ENCODE measurements at places on chromosomes 4 and X. TPM values are rescaled to one million over a fixed set of nuclear protein-coding genes. Genes with fewer than 3 reads are reported as not detected.

- DNase-seq = no peak
These were observed 543.9 kb downstream of the GALNTL6 start for GRCh38 chr4:172357006-172357540.

DNA sequence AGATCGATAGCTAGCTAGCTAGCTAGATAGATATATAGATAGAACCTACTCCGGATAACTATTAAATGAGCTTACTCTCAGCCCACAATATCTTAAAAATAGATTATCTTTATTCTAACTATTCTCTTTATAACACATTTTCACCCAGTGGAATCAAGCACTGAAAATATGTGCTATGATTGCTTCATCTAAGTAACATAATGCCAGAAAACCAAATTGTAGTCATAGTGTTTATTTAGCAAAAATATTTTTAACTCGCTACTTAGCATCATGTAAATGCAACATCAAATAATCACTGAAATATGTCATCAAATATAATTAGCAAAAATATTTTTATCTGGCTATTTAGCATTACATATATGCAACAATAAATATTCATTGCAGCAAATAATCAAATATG, 1.5 kb downstream of the TMEM156 start:
- DNase-seq = no peak

- no peak for DNase-seq
These were observed 71.8 kb downstream of the SUPT20HL2 start for GRCh38 chrX:24241822-24242648.

GRCh38 chrX:153209347-153209746, 30.3 kb downstream of the MAGEA1 start:
- DNase-seq = no peak

- no peak for DNase-seq
These were observed 2313.1 kb upstream of the AGA start for GRCh38 chr4:179755322-179755721.

GRCh38 chr4:170015285-170015684, 10.9 kb downstream of the MFAP3L start:
- no peak for DNase-seq

- DNase-seq = no peak
These were observed 4.3 kb upstream of the CCNQ start for GRCh38 chrX:153603131-153603656.

DNA sequence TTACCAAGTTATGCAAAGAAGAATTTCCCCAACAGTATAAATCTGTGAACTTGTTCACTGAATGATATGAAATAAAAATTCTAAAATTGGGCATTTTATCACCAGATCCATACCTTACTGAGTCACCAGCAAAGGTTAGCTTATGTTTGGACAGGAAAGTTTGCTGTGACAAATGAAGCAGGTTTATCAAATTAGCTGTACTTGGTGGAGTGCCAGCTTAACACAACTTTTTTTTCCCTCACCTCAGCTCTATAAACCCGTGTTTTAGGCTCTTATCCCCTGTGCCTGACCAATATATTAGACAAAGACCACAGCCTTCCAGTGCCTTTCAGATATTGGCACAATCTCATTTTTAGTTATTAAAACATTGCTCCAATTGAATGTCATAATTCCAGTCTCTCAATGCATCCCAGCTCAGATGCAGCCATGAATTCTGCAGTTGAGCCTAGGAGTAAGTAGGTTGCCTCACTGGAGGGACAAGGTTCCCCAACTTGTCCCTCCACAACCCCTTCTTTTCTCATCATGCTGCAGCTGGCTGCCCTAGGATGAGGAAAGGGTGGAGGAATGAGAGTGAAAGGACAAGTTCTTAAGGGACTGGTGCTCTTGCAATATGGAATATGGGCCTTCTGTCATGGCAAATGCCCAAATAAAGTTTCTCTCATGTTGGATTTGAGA, 27.0 kb upstream of the PDGFC start:
- DNase-seq = no peak

DNA sequence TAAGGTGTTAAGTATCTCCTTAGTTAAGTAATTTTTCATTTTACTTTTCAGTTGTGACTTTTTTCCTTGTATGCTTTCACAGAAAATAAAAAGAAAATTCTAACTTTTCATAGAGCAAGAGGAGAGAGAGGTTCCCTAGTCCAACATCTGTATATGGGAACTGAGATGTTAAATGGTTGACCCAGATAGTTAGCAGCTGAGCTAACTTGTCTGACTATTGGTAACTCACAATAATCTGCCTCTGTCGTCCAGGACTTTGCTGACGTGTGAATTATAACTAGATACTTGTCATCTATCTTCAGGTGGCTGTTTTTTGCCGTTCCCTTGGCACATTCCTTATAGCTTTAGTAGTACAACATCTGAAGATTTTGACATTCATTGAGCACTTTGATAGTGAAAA, 29.9 kb downstream of the TBC1D19 start:
- DNase-seq = no peak

DNA sequence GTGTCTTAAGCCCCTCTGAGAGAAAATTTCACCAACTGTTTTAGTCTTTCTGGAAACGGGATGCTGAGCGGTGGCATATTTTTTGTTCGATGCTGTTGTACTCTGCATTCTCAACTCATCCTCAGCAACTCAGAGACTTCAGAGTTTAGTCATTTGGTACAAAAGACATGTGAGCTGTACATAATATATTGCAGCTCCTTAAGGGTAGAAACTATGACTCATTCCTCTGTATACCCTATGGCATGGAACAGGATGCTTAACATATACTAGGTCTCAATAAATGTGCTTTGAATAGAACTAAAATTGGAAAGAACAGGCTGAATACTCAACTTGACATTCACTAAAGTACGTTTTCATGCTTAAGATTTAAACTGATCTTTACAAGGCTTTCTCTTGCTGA, 130.5 kb upstream of the SLITRK2 start:
- DNase-seq = no peak

DNA sequence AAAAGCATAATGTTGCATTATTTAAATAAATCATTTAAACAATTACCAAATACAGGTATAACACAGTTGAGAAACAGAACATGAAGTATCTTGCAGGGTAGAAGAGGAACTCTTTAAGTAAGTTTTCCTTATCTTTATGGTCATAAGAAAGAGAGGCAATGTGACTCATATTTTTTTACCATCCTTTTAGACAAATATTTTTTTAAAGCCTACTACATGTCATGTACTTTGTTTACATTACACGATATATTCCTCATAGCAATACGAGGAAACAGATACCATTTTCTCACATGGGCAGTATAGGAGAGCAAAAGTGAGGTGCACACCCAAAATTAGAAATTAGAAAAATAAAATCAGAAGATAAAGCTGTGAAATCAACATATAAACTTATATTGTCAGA, 49.3 kb upstream of the EPHA5 start:
- DNase-seq = no peak

- DNase-seq = no peak
These were observed 8.9 kb upstream of the SMIM43 start for GRCh38 chr4:121773883-121774282.

DNA sequence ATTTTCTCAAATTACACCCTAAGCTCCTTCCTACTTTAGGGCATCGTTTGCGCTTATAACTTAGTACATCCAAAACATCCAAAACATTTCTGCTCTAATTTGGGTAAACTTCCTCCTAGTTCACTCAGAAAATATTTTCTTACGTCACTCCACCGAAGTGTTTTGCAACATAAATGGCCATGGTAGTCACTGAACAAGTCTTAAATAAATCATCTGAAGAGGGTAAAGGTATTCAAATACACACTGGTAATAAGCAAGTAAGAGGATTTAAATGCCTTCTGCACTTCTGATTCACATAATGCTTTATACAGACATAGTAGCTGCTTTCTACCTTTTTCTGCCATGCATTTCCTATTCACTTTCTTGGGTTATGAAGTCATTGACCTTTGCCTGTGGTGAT, 991.9 kb downstream of the NLGN4X start:
- no peak for DNase-seq

GRCh38 chr4:93788712-93789111, 39.8 kb upstream of the ATOH1 start:
- no peak for DNase-seq

DNA sequence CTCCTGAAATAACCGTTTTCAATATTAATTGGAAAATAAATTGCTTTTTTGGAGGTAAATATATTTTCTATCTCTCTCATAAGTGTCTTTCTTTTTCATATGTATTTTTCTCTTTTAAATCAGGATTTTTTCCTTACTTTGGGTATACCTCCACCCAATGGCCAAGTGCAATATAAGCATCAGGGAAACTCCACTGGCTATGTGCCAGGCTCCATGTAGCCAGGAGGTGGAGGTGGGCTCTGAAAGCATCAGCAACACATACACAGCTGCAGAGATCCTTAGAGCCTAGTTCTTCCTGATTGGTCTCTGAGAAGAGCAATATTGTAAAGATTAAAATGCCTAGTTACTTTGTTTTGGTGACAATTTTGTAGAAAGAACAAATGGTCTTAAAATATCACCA, 3.4 kb downstream of the GABRA2 start:
- no peak for DNase-seq

- no peak for DNase-seq
These were observed 35.9 kb downstream of the ANKRD17 start for GRCh38 chr4:73222466-73223257.

DNA sequence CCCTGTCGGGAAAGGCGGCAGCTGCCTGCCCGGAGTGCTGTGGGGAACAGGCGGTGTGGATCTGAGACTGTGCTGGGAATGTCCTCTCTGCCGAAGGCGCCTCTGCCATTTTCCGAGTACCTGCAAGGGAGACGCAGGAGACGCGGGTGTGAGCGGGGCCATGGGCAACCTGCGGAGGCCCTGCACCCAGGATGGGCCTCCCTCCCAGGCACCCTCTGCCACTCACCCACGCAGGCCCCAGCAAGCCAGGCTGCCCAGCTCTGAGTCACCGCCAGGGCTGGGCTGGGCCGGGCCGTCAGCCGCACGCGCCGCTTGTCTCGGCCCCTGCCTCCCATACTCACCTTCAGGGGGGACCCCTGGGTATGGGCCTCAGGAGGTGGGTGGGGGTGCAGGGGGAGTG, 3.5 kb upstream of the FGFR3 start:
- DNase-seq = no peak

DNA sequence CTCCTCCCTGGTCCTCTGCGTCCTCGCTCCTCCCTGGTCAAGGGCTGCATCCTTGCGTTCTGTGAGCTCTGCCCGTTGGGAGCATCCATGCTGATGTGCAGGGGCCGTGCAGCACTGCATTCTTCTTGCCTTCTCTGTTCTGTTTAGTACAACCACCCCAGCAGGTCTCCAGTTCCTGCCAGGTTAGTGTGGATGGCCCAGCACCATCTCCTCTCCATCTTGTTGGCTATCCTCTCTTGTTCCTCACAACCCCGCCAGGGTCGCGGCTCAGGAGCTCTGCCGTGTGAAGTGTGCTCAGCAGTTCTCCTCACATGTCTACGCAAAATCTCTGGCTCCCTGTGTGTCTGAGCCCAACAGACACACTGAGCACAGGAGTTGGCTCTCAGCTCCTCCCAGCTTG, 10.4 kb upstream of the MAEA start:
- DNase-seq = no peak

GRCh38 chr4:125352521-125352920, 37.8 kb downstream of the FAT4 start:
- DNase-seq = no peak

The ADH4 gene
- polyA plus RNA-seq = 0.16 TPM

The RHOXF1 gene
- polyA plus RNA-seq = not detected

The SLC9B1 gene
- polyA plus RNA-seq = 0.37 TPM

The CTAG2 gene
- not detected for polyA plus RNA-seq

The NAP1L3 gene
- polyA plus RNA-seq = 0.14 TPM

The CXorf58 gene
- polyA plus RNA-seq = 0.08 TPM

The MMRN1 gene
- 2.0 TPM for polyA plus RNA-seq
